Glutamatergic neuron (in vitro differentiated cells): ENCODE measurements at places on chromosomes 4 and X. TPM values are rescaled to one million over a fixed set of nuclear protein-coding genes. Genes with fewer than 3 reads are reported as not detected.

The SMIM14 gene
- 27.1 TPM for total RNA-seq

The ARAP2 gene
- 1.4 TPM for total RNA-seq

The GPR173 gene
- total RNA-seq = 85.3 TPM

The UBE2K gene
- total RNA-seq = 96.7 TPM

The ZNF41 gene
- 7.6 TPM for total RNA-seq

The JADE3 gene
- 14.0 TPM for total RNA-seq

The SYNPO2 gene
- 2.9 TPM for total RNA-seq

The CD99L2 gene
- 49.9 TPM for total RNA-seq

The SYTL4 gene
- 0.25 TPM for total RNA-seq

The PPM1K gene
- total RNA-seq = 19.0 TPM

The THAP9 gene
- 8.7 TPM for total RNA-seq

The RAB9A gene
- 14.2 TPM for total RNA-seq

The EMCN gene
- not detected for total RNA-seq

The VCX gene
- total RNA-seq = 1.1 TPM

The RRH gene
- 0.29 TPM for total RNA-seq

The POU3F4 gene
- total RNA-seq = 1.8 TPM

The HTN1 gene
- not detected for total RNA-seq

The EDA gene
- total RNA-seq = 1.7 TPM

The RASGEF1B gene
- 108 TPM for total RNA-seq

The IL13RA1 gene
- 1.1 TPM for total RNA-seq

The XPNPEP2 gene
- not detected for total RNA-seq

The DRD5 gene
- not detected for total RNA-seq

The ADH6 gene
- not detected for total RNA-seq

The JCHAIN gene
- total RNA-seq = not detected

The WDR13 gene
- 70.4 TPM for total RNA-seq

The TLR3 gene
- not detected for total RNA-seq

The H2BW2 gene
- not detected for total RNA-seq

The BTK gene
- total RNA-seq = 1.1 TPM

The ADAMTS3 gene
- total RNA-seq = 0.10 TPM

The USP26 gene
- total RNA-seq = not detected
